ENCODE measurements at places on chromosomes 3 and 15.

DNA sequence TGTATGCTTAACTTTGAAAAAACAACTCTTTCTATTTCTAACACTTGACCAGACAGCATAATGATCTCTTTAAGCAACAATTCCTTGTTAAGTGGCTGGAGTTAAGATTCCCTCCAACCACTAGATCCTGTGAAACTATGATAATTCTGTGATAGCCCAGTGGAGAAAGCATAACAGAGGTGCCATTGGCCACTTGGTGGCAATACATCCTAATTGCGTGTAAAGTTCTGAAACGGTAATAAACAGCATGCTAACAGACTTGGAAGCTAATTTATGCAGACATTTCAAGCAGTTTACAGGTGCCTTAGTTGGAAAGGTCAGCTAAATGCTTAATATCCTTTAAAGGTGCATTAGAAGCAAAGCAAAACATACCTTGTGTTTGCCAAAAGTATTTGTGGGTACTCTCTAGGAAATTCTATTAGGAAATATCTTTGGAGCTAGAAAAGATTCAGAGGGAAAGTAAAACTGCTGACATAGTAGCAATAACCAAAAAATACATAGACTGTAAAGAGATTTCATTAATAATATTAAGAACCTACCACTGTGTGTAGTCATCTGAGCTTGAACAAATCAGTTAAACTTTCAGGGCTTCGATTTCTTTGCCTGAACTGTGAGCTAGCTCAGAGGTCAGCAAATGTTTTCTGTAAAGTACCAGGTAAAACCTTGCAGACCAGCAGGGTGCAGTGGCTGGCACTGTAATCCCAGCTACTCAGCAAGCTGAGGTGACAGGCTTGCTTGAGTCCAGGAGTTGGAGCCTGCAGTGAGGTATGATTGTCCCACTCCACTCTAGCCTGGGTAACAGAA is 19.0 kb upstream of the CSTA start:
- no peak for DNase-seq

DNA sequence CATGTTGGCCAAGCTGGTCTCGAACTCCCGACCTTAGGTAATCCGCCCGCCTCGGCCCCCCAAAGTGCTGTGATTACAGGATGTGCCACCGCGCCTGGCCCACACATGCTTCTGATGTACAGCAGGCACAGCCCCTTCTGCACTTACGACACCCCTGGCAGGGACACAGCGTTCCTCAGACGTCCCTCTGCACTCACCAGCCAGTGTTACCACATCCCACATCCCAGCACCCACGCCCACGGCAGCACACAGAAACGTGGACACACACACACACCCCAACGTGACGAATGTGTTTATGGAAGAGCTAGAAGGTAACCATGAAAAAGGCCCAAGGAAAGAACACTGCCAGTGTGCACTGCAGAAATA is 576 bp upstream of the RPAP1 start:
- no peak for DNase-seq

- no peak for DNase-seq
Measured at GRCh38 chr3:38317192-38317759, 29.3 kb upstream of the XYLB start.

- DNase-seq, result no peak
Measured at GRCh38 chr3:162139841-162140240, 643.2 kb downstream of the OTOL1 start.

Data from trophoblast cell (in vitro differentiated cells and primary cell).